Stimulated activated naive B cell treated with anti-CD40 and anti-IgM and Interleukin-4, amounts not matched to agents 10 μg/mL and 1 μg/mL and 100 μg/mL, for 72 hours (primary cell): ENCODE measurements at places on chromosomes 3 and 15.

- H3K27ac ChIP-seq = no peak overlapping the region
- H3K4me1 ChIP-seq = no peaks in the 10 kb centered on the region
- no peak for DNase-seq
- no peak overlapping the region for H3K4me3 ChIP-seq
- peaks cover 19% of the 10 kb centered on the region for H3K36me3 ChIP-seq
Measured at GRCh38 chr3:111708157-111708771, 113.1 kb upstream of the ZBED2 start.

DNA sequence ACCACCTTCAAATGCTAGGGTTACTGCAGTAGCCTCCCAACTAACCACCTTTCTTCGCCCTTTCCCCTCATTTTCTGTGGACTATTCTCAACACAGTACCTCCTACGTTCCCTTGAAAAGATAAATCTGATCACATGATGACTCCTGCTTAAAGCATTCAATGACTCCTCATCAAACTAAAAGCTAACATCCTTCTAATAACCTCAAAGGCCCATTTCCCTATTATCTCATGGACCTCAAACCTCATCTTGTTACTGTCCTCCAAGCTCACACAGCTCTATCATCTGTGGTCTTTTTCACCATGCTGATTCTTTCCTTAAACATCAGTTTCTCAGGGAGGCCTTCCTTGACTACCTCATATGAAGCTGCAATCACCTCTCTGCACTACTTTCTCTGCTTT is 29.6 kb downstream of the GADL1 start:
- H3K36me3 ChIP-seq = no peaks in the 10 kb centered on the region
- no peaks in the 10 kb centered on the region for H3K27me3 ChIP-seq
- DNase-seq = no peak
- no peak overlapping the region for H3K27ac ChIP-seq

DNA sequence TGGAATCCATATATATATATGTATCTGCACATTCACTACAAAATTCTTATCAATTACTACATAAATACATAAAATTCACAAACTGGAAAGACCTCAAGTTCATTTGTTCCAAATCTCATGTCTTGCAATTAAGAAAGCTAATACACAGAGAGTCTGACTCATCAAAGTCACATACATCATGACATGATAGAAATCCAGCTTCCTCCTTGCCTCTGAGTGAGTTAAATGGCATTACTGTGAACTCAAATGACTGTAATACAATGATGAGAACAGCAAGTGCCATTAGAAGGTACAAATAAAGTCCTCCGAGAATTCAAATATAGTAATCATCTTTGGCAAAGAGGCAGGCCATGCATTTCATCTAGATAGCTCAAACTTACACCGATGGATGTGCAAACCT is 55.1 kb upstream of the AGTR1 start:
- no peak overlapping the region for H3K27ac ChIP-seq
- H3K36me3 ChIP-seq = no peaks in the 10 kb centered on the region
- no peaks in the 10 kb centered on the region for H3K4me1 ChIP-seq
- H3K27me3 ChIP-seq = no peaks in the 10 kb centered on the region
- DNase-seq = no peak

DNA sequence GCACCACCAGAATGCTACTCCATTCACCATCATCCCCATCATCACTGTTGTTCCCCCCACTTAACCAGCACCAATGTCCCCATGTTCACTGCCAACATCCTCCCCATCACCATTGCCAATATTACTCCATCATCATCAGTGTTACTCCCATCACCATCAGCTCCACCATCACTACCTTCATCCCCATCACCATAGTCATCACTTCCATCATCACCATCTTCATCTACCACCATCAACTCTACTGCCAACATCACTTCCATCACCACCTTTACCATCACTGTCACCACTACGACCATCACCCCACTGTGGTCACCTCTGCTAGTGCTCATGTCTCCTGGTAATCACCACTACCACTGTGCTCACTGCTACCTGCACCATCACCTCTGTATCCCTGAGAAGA is 47.2 kb upstream of the TMEM115 start:
- no peak overlapping the region for H3K4me3 ChIP-seq
- H3K36me3 ChIP-seq = no peaks in the 10 kb centered on the region
- no peak overlapping the region for H3K27ac ChIP-seq
- DNase-seq = no peak
- no peaks in the 10 kb centered on the region for H3K4me1 ChIP-seq
- peaks cover 17% of the 10 kb centered on the region for H3K27me3 ChIP-seq

GRCh38 chr3:19342389-19342788 is 194.1 kb downstream of the KCNH8 start:
- H3K36me3 ChIP-seq = peaks cover 5% of the 10 kb centered on the region
- DNase-seq = peak; percentile 47
- no peaks in the 10 kb centered on the region for H3K27me3 ChIP-seq
- peak overlapping the region; percentile 46 for H3K4me3 ChIP-seq
- H3K4me1 ChIP-seq = peaks cover 35% of the 10 kb centered on the region
- peak overlapping the region; percentile 81 for H3K27ac ChIP-seq

DNA sequence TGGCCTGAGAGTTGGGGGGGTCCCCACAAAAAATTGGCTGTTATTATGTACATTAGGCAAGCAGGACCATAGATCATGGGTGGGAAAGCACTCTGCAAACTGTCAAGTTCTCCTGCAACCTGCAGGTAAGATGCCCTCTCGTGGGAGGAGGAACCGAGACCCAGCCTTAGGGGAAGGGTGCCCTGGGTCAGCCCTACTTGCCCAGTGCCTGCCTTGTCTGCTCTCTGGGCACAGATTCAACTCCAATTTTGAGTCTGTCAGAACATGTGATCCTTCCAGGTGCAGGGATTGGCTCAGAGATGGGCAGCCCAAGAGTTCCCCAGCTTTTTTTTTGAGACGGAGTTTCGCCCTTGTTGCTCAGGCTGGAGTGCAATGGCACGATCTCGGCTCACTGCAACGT is 99.2 kb downstream of the PLXNA1 start:
- peaks cover 24% of the 10 kb centered on the region for H3K27me3 ChIP-seq
- no peak for DNase-seq
- no peaks in the 10 kb centered on the region for H3K36me3 ChIP-seq
- no peak overlapping the region for H3K27ac ChIP-seq

- peaks cover 21% of the 10 kb centered on the region for H3K27me3 ChIP-seq
- no peaks in the 10 kb centered on the region for H3K4me1 ChIP-seq
- H3K36me3 ChIP-seq = no peaks in the 10 kb centered on the region
- H3K27ac ChIP-seq = no peak overlapping the region
- no peak for DNase-seq
- H3K4me3 ChIP-seq = no peak overlapping the region
Measured at GRCh38 chr15:33374226-33374914, 63.6 kb downstream of the RYR3 start.

DNA sequence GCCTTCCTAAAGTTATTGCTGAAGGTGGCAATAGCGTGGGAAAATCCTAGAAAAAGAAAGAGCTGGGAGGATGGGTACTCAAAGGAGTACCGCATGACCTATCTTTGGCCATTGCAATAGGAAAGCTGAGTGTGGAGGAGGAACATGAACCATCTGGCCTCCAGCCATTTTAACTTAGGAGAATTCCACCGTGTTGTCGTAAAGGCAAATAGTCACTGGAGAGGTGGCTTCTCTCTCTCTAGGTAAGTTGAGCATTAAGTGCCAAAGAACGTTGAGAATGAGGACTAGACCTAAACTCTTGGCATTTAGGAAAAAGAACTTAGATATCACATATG is 16.1 kb upstream of the CMTM7 start:
- peaks cover 19% of the 10 kb centered on the region for H3K4me1 ChIP-seq
- H3K27me3 ChIP-seq = no peaks in the 10 kb centered on the region
- H3K27ac ChIP-seq = no peak overlapping the region
- DNase-seq = no peak
- no peaks in the 10 kb centered on the region for H3K36me3 ChIP-seq
- H3K4me3 ChIP-seq = no peak overlapping the region

- H3K36me3 ChIP-seq = no peaks in the 10 kb centered on the region
- no peak for DNase-seq
- no peaks in the 10 kb centered on the region for H3K4me1 ChIP-seq
Measured at GRCh38 chr3:156413293-156413892, 141.5 kb downstream of the SSR3 start.

DNA sequence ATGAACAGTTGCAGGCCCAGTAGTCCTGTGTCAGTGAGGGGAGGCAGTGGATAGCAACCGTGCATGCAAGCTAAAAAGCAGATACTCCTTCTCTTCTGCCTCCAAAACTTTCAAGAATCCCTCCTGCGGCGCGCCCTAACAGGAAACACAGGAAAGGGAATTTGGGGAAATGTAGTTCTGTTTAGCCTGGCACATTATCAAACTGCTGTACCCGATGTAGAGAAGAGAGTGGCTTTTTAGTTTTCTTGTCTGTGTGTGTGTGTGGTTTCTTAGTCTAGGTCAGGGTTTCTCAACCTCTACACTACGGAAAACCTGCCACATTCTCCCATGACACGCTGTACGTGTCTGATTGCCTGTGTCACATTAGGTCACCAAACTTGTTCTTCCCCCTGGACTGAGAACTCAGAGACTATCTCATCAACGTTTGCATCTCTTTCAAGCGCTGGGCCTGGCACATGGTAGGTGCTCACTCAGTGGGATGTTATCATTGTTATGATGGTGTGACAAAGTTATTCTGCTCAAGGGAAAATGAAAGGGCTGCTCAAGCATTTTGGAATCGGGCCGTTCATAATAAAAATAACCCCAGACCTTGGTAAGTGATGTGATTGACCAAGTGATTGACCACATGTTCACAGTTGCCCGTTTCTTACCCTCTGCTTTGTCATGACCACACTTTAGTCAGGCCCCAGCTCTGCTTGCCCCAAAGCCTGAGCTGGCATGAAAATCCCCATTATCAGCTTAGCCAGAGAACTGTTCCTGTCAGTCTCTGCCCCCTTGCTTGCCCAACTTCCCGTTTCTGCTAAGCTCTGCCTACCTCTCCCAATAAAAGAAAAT is 33.2 kb downstream of the TM4SF4 start:
- peak overlapping the region; percentile 56 for H3K27ac ChIP-seq
- DNase-seq = no peak
- peak overlapping the region; percentile 10 for H3K4me3 ChIP-seq
- H3K36me3 ChIP-seq = no peaks in the 10 kb centered on the region
- peaks cover 24% of the 10 kb centered on the region for H3K27me3 ChIP-seq

DNA sequence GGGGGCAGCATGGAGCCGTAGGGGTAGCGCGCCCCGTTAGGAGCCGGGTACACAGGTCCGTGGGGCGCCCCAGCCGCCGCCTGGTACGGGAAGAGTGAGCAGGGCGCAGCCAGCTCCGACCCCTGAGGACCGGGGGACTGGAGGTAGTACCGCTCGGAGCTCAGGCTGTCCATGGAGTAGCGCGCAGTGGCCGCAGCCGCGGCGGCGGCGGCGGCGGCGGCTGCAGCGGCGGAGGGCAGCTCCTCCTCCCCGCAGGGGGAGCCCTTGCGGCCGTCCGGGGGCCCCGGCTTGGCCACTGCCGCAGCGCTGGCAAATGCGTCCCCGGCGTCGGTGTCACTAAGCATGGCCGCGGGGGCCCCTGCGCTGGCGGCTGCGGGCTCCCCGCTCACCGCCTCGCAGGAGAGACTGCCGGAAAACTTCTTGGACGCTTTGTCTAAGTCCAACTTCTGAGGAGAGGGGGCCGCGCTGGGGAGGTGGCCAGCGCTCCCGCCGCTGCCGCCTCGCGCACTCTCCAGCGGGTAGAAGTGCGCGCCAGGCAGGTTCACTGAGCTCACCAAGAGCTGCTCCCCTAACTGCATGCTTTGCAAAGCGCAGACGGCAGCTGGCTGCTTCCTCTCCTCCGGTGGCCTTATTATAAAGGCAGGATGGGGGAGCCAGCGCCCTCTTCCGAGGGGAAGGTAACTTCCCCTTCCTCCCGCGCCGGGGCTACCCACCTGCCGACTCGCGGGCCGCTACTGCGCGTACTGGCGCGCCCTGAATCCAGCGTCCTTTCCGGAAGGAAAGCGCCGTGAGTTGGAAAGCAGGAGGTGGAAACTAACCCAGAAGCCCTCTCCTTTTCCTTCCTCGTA is at the start of gene EOMES:
Gene EOMES, minus strand, starts transcription at position 607 of the 848 bp plus-strand sequence. Its CDS starts 29 bp downstream, at position 578.
- H3K27ac ChIP-seq = peak within 1 kb of the TSS; percentile 80
- H3K4me3 ChIP-seq = peak within 1 kb of the TSS; percentile 83
- peaks cover 90% of the 10 kb centered on the region for H3K27me3 ChIP-seq
- peak; percentile 55 for DNase-seq
